CD4-positive, alpha-beta T cell (primary cell): ENCODE measurements at places on chromosomes 16 and 17. TPM values are rescaled to one million over a fixed set of nuclear protein-coding genes. Genes with fewer than 3 reads are reported as not detected.

The MYL4 gene
- not detected for total RNA-seq

The CLEC10A gene
- total RNA-seq: 0.59 TPM

The RAD51D gene
- total RNA-seq: 8.6 TPM

The CDC27 gene
- 52.8 TPM for total RNA-seq

The PRRT2 gene
- 2.2 TPM for total RNA-seq

The KRTAP1-5 gene
- not detected for total RNA-seq

The ETV4 gene
- not detected for total RNA-seq

The CNGB1 gene
- not detected for total RNA-seq

The WNK4 gene
- 0.74 TPM for total RNA-seq

The CORO1A gene
- total RNA-seq: 416 TPM

The RHBDF1 gene
- total RNA-seq: 0.34 TPM

The POLR3K gene
- total RNA-seq: 4.1 TPM

The KRT15 gene
- total RNA-seq: not detected

The CRHR1 gene
- total RNA-seq: not detected

The GNG13 gene
- not detected for total RNA-seq

The CALB2 gene
- total RNA-seq: not detected

The DNASE1L2 gene
- total RNA-seq: 0.36 TPM

The SRCAP gene
- total RNA-seq: 59.5 TPM

The OR3A2 gene
- 1.3 TPM for total RNA-seq

The SENP3 gene
- 27.7 TPM for total RNA-seq

The SHCBP1 gene
- 0.69 TPM for total RNA-seq

The CCL1 gene
- total RNA-seq: not detected

The TEX14 gene
- 0.66 TPM for total RNA-seq

The GSDMA gene
- total RNA-seq: not detected

The MYH8 gene
- total RNA-seq: not detected

The WNT3 gene
- not detected for total RNA-seq

The PGAP6 gene
- 63.7 TPM for total RNA-seq

The ANKFN1 gene
- total RNA-seq: not detected

The ATXN7L3 gene
- 99.2 TPM for total RNA-seq

The ARSG gene
- total RNA-seq: 13.8 TPM

The TEKT5 gene
- total RNA-seq: not detected

The CCL7 gene
- not detected for total RNA-seq

The UBTF gene
- total RNA-seq: 158 TPM

The KRTAP3-2 gene
- total RNA-seq: not detected

The CRYBA1 gene
- not detected for total RNA-seq

The NPIPA2 gene
- total RNA-seq: 2.2 TPM

The TP53TG3F gene
- not detected for total RNA-seq

The ADAP2 gene
- total RNA-seq: 1.8 TPM

The HOXB1 gene
- not detected for total RNA-seq

The IGF2BP1 gene
- not detected for total RNA-seq

The UTS2R gene
- not detected for total RNA-seq

The MT1F gene
- 2.3 TPM for total RNA-seq

The ZNF821 gene
- 18.3 TPM for total RNA-seq

The SNX20 gene
- 26.6 TPM for total RNA-seq

The SLC52A1 gene
- 0.17 TPM for total RNA-seq

The SLFN14 gene
- total RNA-seq: not detected

The CCDC200 gene
- total RNA-seq: 1.0 TPM

The KRTAP17-1 gene
- total RNA-seq: not detected

The CD300A gene
- total RNA-seq: 1.8 TPM

The NLRC3 gene
- 51.5 TPM for total RNA-seq

The CACNG1 gene
- not detected for total RNA-seq
